ENCODE measurements at places on chromosomes 11 and 22.
A peak's percentile ranks its signal among the peaks of the same experiment; 100 is the strongest.

GRCh38 chr11:131300439-131300717 lies 70.0 kb upstream of the NTM start:
- DNase-seq, result no peak

GRCh38 chr22:41501209-41501608 lies 32.3 kb downstream of the ACO2 start:
- no peak for DNase-seq

GRCh38 chr22:26574001-26574723 lies 15.8 kb downstream of the TPST2 start:
- no peak for DNase-seq

DNA sequence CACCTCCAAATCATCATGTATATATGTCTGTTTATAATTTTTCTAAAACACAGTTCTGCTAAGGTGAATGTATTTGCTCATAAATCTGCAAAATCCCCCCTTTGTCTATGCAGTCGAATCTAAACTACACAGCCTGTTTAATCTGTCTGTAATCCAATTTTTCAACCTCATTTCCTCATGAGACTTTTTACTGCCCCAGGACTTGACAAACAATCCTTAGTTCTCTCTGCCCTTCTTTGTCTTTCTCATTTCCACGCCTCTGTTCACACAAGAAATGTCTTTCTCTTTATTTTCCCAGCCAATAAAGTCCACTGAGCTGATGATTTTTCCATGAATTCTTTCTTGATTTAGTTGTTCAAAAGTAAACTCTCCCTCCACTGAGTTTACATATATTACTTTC lies 1154.3 kb downstream of the FAM181B start:
- no peak for DNase-seq

GRCh38 chr22:42170946-42171345 lies 40.3 kb upstream of the CYP2D6 start:
- no peak for DNase-seq

DNA sequence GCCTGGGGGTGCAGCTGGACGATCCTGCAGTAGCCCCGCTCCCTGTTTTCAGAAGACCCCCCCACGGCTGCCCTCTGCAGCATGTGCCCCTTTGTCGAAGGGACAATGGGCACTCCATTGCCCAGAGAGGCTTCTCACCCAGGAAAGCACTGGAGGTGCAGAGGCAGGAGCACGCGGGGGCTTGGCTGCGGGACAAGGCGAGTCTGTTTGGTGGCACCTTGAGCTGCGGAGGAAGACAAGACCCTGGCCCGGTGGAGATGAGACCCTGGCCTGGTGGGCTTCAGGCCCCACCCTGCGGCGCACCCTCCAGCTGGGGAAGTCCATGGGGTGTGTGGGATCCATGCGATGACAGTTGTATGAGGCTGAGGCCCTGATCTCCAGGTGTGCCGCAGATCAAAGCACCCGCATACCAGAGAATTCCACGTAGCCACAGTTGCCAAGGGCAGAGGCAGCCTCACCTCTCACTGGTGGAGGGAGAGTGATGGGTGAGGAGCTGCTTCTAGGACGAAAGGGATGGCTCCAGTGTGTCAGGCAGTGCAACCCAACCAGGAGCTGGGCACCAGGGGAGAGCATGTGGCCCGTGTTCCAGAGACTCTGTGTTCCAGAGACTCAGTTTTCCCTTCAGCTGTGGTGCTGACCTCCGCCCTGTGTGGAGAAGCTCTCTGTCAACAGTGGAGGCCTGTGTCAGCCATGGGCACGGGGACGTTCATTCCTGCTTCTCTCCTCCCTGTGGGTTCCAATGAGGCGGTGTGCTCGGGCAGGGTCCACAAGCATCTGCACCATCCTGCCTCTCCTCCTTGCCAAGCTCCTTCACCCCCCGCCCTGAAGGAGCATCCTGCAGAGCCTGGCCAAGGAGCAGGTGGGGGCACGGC lies 10.0 kb downstream of the TBX1 start:
- DNase-seq, result no peak

DNA sequence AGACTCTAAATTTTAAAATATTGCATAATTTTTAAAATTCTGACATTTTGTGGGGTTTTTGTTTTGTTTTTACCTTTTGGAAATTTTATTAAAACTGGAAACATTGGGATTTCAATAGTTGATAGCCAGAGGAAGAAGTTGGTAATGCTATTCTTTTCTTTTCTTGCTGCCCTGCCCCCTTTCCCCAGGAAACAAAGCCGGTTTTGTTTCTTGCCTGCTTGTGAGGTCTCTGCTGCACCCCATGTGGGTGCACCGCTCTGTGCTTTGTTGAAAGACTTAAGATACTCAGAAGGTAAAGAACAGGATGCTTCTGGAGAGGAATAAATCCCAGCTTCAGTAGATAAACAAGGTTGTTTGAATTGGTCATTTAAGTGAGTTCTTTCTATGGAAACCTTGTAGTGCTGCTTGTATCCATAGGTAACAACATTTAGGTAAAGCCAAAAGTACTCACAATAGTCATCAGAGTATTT lies 87.5 kb downstream of the YAP1 start:
- no peak for DNase-seq

DNA sequence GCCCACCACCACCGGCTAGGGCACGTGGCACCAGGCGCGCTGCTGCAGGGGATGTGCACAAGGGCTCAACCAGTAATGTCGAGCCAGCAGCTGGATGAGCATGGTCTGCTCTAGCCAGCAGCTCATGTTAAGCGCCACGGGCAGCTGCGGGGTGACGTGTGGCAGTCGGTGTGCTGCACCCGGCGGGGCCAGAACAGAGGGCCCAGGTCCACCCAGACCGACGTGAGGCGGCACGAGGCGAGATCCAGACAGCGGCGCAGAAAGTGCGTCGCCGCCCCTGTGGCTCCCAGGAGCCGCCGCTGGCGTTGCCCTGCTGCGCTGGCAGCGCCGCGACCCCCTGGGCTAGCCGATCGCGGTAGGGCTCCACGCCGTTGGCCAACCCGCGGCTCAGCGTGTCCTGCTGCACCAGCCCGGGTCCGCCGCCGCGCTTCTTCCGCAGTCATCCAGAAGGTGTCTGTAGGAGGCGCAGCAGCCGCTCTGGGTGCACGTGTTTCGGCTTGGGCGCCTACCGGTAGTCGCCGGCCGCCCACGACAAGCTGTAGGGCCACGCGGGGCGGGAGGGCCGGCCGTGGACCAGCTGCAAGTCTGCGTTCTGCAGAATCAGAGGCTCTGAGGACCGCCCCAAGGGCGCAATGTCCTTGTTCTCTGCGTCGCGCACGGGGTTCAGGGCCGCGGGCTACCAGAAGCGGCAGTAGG lies 4.6 kb upstream of the GALR3 start:
- peak; percentile 29 for DNase-seq

DNA sequence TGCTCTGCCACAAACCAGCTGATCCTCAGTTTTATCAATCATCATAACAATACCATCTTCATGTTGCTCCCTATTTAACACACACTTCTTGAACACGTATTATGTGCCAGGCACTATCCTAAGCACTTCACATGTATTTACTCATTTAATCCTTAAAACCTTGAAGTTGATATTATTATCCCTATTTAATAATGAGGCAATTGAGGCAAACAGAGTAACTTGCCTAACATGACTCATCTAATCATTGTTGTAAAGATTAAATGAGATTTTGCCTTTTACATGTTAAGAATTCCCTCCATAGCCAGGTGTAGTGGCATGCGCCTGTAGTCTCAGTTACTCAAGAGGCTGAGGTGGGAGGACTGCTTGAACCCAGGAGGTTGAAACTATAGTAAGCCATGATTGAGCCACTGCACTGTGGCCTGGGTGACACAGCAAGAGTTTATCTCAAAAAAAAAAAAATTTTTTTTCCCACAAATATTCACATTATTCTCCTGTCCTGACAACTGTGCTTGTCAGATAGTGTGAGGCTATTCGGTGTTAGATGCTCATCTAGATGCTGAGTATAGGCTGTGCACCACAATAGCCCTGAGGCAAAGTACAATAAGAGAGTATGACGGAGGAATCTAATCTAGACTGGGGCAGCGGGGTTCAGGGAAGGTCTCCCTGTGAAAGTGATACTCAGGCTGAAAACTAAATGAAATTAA lies 13.4 kb downstream of the CKAP5 start:
- DNase-seq, result no peak

DNA sequence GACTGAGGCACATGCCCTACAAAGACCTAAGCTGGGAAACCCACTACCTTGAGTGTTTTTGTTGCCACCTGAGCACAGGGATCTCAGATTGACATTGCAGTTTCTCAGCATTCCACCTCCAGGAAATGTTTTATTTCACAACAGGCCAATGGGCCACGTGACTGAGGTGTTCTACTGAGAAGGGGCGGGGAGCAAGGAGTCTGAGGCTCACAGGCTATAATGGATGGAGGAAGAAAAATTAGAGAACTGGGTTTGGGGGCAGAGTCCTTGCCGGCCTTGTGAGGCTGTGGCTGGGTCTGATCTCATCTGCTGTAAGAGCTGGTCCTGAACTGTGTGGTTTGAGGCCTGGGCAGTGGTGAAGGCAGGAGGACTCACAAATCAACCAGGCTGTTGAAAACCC lies 40.7 kb downstream of the ZNF202 start:
- DNase-seq, result no peak

DNA sequence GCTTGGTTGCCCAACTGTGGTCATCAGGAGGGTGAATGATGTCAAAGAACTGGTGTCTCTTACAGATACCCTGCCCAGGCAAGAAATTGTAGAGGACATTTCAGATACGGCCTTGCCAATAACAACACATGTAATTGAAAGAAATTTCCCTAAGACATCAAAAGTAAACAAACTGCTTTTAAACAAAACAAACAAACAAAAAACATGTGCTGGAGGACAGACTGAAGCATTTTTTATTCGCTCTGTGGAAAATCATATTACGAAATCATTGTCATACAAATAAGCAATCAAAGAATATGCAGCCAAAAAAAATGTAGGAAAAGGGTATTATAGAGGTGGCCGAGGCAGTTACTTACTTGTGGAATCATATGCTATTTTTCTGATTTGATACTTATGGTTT lies 52.1 kb upstream of the MYEOV start:
- DNase-seq, result no peak

GRCh38 chr11:102318469-102318868 lies 1.2 kb downstream of the BIRC3 start:
- no peak for DNase-seq

GRCh38 chr11:9207229-9207628 lies 57.9 kb downstream of the DENND5A start:
- DNase-seq, result no peak

GRCh38 chr22:22154040-22154439 lies 90.5 kb upstream of the VPREB1 start:
- DNase-seq, result no peak

DNA sequence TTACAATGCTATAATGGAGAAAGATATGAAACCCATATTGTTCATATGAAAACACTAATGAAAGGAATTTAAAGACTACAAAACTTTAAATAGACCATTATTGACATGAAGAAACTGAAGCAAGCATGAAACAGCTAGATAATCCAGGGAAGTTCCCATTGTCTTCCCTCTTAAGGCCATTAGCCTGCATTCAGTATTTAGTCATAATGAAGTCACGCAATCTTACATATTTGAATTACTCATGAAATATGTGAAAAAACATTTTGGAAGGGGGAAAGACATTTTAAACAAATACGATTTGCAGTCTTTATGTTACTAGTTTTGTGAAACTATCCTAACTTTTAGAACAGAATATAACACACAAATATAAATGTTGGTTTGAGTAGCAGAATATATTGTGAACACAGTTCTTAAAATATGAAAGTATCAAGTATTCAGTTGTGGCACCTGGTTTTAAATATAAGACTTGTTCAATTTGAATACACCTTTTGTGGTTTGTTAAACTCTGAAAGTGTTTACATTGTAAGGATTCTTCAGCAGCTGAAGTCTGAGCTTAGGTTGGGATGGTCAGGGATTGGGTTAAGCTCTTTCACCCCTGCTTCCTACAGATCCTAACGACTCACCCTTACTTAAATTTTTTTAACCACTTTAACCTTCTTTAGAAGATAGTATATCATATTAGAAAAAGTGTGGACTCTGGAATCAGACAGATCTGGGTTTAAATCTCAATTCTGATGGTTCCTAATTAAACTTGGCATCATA lies 500.3 kb upstream of the TENM4 start:
- DNase-seq, result no peak

DNA sequence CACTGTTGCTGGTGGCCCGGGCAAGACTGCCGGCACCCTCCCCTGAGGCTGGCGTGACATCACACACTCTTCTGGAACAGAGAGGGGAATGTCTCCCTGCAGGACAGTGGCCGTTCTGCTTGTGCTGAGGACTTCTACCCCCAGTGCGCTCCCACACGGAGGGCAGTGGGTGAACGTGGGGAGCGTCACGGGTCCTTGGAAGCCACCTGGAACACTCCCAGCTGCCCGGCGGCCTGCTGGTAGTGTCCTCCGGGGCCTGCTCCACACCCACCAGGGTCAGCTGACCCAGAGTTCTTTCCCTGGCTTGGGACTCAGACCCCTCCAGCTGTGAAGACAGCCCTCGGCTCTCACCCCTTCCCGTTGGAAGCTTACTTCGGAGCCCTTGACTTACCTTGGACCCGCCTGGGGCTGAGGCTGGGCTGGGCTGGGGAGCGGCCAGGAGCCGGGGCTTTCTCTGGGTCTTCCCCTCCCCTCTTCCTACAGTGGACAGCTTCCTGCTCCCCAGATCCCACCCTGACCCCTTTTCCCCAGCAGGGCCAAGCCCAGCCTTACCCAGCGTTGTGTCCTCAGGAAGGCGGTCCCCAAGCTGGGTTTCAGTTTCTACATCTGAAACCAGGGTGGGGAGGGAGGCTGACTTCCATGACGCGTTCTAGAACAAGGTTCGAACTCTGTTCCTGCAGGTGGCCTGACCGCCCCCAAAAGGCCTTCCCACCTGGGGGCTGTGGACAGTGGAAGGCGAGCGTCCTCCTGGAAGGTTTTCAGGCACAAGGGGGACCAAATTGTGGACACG lies 14.8 kb upstream of the GAL start:
- no peak for DNase-seq

GRCh38 chr11:34600339-34601084 lies 20.4 kb upstream of the EHF start:
- no peak for DNase-seq

- DNase-seq, result no peak
Observed at GRCh38 chr11:47257517-47258316, at the start of gene NR1H3. Gene NR1H3 (plus strand): TSS chr11:47257996. CDS start chr11:47259217, 1,221 bp downstream.

DNA sequence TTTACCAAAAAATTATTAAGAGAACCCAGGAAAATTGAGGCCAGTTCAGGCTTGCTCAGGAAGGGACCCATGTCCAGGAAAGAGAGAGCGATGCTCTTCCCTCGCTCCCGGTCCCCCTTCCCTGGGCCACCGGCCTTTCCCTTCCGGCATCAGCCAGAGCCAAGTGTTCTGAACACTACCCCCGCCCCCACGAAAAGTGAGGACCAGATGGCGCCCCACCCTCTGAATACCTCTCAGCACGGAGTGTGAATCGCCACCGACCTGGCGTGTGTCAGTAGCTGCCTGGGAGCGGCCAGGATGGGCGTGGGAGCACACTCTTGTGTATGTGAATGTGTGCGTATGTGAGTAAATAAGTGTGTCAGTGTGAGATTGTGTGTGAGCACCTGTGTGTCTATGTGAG lies 20.2 kb downstream of the RPS6KA4 start:
- DNase-seq, result no peak

DNA sequence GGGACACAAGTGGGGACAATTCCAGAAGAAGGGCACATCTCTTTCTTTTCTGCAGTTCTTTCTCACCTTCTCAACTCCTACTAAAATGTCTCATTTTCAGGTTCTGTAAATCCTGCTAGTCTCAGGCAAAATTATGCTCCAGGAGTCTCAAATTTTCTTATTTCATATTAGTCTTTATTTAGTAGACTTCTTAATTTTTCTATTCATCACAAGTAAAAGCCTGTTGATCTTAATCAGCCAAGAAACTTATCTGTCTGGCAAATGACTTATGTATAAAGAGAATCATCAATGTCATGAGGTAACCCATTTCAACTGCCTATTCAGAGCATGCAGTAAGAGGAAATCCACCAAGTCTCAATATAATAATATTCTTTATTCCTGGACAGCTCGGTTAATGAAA lies at the start of gene MS4A2:
MS4A2 (plus strand) TSS at position 301 of the 400 bp plus-strand sequence. CDS start 102 bp downstream, outside the sequence.
- DNase-seq, result no peak
